ENCODE measurements at places on chromosomes 6 and 20. TPM values are rescaled to one million over a fixed set of nuclear protein-coding genes. Genes with fewer than 3 reads are reported as not detected.

Gene PCSK2
- total RNA-seq, result not detected

Gene CST2
- total RNA-seq, result not detected

Gene UNC5CL
- total RNA-seq, result 0.26 TPM

Gene ELOVL2
- total RNA-seq, result under 0.01 TPM

Data from bronchial epithelial cell (primary cell).